SW480 (cell line): ENCODE measurements at places on chromosomes 6 and 20.

DNA sequence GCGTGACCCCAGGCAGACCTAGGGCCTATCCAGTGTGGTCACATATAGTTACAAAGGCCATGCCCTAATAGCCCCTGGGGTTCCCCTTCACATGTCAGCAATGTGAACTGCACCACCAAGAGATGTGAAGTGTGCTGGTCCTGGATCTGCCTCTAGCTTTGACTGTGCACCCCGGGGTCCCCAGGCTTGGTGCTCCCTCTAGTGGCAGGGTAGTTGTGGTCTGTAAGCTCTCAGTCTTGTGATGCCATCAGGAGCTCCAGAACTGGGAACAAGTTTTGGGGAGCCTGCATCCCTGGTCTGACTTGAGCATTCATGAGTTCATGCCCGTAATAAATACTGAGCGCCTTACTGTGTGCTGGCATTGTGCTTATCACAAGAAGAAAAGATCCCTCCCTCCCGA is 143.4 kb downstream of the DHX35 start:
- DNase-seq: no peak

- DNase-seq: no peak
Measured at GRCh38 chr20:5410470-5410869, 93.7 kb upstream of the PROKR2 start.

GRCh38 chr6:121573481-121573880 is 138.0 kb downstream of the GJA1 start:
- no peak for DNase-seq

DNA sequence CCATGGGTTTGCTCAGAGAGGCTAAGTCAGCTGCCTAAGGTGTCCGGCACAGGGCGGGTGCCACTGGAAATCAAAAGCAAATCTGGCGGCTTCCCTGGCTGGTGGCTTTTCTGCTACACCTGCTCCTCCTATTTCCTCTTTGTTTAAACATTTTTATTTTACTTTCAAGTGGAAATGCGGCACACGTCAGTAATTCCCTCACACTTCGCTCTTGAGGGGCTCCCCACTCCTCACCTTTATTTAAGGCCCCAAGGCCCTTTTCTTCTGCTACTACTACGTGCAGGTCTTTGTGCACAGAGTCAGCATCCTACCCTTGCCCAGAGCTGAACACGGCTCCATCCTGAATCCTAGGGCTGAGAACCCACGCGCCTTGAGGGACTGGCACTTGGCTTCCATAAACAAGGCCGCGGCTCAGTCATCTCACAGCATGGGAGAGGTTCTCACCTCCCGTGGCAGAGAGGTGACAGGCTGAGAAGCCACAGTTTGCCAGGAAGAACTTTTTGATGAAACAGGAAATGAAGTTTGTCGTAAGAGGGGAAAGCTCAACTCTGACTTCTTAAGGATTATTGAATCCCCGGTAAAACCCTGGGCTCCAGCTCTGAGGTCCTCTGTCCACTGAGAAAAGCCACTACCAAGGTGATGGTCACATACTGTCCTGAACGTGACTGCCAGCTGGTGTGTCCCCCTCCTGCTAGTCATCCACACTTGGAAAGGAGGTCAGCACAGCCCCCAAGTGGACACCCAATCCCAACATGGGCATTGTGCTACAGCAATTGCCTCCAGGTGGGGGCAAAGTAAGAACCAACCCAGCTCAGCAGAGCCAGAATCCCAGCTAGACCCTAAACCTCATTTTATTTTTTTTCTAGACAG is 48.0 kb downstream of the NFATC2 start:
- no peak for DNase-seq

DNA sequence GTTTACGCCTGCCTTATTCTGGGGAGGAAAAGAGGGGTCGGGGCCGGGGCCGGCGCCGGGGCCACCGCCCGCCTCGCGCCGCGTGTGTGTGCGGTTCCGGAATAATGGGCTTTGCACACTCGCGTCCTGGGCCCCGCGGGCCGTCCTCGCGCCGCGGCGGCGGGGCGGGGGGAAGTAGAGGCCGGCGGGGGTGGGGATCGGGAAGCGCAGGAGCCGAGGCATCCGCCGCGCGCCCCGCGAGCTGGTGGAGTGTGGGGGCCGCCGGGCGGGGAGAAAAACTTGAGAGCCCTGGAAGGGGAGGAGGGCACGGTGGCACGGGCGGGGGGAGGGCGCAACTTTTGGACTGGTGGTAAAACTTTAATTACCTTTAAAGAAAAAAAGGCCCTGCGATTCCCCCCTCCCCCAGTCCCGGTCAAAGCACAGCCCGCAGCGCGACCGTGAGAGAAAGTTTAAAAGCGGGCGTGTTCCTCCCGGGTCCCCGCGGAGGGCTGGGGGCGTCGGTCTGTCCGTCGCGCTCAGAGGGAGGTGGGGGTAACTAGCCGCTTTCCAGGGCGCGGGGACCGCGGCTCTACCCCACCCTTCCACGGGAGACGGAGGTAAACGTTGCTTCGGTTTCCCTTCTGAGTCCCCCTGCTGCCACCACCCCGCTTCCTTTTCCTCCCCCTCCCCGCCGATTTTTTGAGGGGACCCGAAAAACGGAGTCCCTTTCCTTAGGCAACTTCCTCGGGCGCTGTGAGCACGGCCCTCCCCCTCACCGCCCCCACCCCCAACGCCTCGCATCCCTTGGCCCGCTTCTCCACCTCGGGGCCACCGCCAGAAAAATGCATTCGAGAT is 1.9 kb downstream of the L3MBTL3 start:
- no peak for DNase-seq

DNA sequence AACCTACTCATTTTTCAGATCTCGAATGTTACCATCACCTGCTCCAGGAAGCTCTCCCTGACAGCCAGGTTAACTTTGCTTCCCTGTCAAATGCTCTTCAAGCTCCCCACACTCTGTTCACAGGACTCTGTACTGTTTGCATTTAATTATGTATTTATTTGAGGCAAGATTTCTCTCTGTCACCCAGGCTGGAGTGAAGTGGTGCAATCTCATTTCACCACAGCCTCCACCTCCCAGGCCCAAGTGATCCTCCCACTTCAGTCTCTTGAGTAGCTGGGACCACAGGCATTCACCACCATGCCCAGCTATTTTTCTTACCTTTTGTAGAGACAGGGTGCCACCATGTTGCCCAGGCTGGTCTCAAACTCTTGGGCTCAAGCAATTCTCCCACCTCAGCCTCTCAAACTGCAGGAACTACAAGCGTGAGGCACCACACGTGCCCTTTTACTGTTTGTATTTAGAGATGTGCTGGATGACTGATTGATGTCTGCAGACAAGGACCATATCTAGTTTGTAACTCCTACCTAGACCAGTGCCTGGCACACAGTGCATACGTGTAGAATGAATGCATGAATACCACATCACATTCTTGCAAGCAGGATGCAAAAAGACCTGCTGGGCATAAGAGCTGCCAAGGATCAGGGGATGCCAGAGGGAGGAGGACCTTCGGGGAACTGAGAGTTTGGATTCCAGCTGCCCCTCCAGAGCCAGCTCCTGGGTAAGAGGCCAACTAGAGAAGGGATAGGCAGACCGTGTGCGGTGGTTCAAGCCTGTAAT is 15.6 kb upstream of the CBFA2T2 start:
- no peak for DNase-seq

DNA sequence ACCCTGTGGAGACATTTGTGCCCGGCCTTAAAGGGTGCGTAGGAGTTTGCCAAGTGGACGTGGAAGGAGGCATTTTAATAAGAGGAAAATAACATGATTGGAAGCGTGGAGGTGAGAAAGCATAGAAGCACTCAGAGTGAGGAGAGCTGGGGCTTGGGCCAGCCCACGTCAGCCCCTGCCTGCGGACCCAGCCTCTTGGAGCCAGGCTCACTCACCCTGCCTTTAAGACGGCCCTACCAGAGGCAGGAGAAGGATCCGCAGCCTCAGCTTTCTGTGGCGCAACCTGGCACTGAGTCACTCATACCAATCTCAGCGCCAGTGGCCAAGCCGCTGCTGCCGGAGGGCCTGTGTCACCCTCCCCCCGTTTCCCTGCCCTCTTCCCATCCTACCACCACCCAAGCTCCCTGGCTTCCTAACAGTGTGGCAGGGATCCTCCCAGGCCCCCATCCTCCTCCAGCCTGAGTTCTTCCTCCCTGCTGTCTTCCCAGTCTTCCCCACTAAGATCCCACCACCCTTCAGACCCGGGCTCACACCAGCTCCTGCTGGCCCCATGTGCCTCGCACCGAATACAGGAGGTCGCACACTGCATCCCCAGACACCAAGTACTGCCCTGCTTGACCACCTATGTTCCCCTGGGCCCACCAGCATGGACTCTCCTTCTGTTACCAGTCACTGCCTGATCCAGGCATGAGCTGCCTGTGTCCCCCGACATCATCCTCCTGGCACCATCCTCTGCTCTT is 285.2 kb downstream of the UST start:
- DNase-seq: no peak

DNA sequence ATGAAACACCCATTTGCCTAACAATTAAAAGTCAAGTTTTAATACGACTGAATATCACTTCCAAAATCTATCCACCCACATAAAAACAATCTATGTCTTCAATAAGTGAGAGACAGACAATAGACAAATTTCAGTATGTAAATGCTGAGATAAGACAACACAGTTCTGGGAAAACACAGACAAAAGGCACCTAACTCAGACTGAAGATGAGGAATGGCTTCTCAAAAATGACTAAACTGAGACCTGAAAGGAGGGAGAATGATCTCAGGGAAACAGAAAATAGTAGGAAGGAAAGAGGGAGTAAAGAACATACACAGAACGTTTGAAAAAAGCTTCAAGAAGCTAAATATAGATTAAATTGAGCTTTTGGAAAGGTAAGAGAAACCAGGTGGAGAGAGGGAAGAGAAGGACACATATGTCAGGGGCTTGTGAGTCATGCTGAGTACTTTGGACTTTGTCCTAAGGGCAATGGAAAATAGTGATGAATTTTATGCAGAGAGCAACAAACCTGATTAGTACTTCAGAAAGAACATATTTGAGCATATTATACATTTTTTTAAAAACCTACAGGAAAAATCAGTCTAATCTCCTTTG is 16.1 kb downstream of the LMBRD1 start:
- DNase-seq: peak; percentile 57
